IMR-90 (cell line): ENCODE measurements at places on chromosomes 16 and 17.
A peak's percentile ranks its signal among the peaks of the same experiment; 100 is the strongest.

- DNase-seq: no peak
These were observed 7.4 kb upstream of the FASN start for GRCh38 chr17:82105417-82105881.

- no peak for DNase-seq
These were observed 65.3 kb downstream of the RBFOX1 start for GRCh38 chr16:7397901-7398300.

- no peak for DNase-seq
These were observed 775 bp downstream of the CYTH1 start for GRCh38 chr17:78781104-78781892.

GRCh38 chr17:82384051-82384729, 12.6 kb downstream of the UTS2R start:
- DNase-seq: no peak

DNA sequence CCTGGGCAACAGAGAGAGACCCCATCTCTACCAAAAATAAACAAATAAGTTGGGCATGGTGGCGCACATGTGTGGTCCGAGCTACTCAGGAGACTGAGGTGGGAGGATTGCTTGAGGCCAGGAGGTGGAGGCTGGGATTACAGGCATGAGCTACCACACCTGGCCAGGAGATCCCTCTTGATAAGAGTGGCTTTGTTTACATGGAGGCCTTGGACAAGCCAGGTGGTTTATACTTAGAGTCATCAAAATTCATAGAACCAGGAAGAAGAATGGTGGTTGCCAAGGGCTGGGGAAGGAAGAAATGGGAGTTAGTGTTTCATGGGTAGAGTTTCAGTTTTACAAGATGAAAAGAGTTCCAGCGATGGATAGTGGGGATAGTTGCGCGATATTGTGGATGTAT, 8.8 kb upstream of the ZFP1 start:
- no peak for DNase-seq

DNA sequence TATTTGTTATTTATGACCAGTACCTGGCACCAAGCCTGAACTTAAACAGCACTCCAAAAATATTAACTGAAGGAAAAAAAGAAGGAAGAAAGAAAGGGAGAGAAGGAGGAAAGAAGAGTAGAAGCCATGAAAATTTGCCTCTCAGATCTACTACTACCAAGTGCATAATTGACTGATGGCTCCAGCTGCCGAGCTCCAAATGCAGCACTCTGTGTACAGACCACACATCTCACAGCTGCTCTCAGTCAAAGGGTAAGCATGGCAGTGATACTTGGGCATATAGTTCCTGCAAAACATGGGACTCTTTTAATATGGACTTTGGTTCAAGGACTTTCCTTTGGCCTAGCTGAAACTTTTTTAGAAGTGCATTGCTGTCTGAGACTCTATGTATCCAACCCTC, 44.0 kb upstream of the NOG start:
- DNase-seq: no peak

DNA sequence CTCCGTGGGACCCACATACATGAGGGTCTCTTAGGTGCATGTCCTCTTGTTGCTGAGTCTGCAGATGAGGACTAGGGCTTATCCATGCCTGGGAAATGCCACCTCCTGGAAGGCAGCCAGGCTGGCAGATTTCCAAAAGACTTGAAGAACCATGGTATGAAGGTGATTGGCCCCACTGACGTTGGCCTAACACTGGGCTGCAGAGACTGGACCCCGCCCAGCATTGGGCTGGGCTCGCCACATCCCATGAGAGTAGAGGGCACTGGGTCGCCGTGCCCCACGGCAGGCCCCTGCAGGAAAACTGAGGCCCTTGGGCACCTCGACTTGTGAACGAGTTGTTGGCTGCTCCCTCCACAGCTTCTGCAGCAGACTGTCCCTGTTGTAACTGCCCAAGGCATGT, 38.2 kb upstream of the IL21R start:
- DNase-seq: no peak

GRCh38 chr17:34255381-34255732, 272 bp downstream of the CCL2 start:
- DNase-seq: no peak

- no peak for DNase-seq
These were observed 270.1 kb upstream of the TNRC6C start for GRCh38 chr17:77688369-77688768.

DNA sequence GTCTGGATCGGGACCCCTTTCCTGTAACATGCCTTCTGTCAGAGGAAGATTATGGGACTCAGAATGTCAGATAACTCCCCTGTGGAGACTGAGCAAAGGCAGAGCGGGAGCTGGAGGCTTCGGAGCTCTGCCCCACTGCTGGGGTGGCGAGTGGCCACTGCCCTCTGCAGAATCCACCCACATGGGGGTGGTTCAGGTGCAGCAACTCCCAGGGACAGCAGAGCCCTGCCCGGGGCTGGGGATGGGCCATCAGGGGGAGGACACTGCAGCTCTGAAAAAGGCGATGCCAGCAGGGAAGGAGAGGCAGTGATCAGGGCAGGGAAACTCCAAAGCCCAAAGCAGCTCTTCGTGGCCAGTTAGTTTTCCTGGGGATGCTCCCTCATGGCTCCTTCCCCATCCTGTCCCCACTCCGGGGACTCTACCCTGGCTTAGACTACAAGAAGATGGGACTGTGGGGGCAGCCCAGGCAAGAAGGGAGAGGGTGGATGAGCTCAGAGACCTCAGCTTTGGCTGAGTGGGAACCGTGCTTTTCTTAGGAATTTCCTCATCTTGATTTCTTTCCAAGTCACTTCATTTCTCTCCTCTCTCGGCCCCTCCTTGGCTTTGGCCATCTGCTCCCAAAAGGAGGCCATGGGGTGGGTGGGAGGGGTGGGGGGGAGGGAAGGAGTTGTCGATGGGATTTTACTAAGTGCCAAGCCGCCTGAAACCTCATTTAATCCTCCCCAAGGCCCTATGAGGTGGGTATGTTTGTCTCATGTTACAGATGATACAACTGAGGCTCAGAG, 4.0 kb downstream of the CA4 start:
- DNase-seq: no peak

- no peak for DNase-seq
These were observed 96.3 kb downstream of the TMEM114 start for GRCh38 chr16:8493972-8494371.

- DNase-seq: peak; percentile 65
These were observed 144.9 kb downstream of the PARN start for GRCh38 chr16:14485121-14485551.

DNA sequence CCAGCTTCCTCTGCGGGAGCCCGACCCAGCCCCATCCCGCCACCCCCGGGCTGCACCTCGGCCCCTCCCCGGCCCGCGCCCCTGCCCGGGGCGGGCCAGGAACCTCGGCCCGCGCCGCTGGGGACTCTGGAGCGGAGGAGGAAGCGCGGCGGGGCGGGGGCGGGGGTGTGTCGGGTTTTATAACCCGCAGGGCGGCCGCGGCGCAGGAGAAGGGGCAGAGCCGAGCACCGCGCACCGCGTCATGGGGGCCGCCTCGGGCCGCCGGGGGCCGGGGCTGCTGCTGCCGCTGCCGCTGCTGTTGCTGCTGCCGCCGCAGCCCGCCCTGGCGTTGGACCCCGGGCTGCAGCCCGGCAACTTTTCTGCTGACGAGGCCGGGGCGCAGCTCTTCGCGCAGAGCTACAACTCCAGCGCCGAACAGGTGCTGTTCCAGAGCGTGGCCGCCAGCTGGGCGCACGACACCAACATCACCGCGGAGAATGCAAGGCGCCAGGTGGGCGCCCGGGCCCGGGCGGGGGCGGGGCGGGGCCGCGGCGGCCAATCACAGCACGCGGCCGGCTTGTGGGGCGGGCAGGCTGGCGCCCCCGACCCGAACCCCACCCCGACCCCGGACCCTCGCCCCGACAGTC, at the start of gene ACE:
Gene ACE, plus strand, starts transcription at position 208 of the 626 bp plus-strand sequence. Its CDS starts 34 bp downstream, at position 242.
- DNase-seq: peak; percentile 15

- DNase-seq: no peak
These were observed 122.3 kb downstream of the MRTFB start for GRCh38 chr16:14193316-14193871.

DNA sequence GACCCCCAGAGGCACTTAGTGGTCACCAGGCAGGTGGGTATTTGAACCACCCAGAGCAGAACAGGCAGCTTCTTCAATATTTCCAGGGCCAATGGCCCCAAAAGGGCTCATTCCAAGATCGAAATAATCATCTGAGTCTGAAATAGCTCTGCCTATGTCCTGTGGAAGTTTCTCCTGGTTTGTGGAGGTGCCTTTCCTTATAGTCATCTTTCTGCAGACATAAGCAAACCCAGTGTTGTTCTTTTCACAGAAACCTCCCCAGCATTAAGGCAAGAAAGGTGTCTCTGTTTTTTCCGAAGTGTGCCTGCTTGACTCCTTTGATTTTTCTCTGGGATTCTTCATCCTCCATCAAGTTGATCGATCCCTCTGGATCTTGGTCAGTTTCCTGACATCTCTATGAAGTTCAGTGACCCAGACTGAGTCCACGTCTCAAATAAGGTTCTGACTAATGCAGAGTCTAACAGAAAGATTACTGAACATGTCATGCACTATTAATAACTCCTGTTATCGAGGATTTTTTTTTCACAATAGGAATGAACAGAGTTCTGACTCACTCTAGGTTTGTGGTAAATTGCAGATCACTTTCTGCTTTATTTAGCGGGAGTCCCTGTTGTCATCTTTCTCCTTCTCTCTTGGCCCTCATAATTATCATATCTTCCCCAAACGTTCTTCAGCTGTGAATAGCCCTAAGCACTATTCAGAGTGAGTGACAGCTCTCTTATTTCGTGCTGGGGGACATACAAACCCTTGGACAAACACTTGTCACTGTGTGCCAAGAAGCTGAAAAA, 1.5 kb downstream of the LRRC3C start:
- DNase-seq: peak; percentile 96

DNA sequence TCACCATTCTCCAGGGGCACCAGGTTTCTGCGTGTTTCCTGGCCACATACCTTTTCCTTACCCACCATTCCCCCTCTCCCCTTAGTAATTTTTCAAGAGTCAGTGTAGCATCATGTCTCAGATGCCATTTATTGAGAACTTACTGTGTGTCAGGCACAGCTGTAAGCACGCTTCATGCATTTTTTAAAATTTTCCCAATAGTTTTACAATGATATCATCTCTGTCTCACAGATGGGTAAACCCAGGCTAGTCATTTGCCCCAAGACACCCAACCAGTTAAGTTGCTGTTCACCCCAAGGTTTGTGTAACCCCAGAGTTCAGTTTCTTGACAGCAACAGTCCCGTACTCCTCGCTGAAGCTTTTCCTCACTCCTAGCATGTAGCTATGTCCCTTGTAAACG, 56.4 kb upstream of the IRX3 start:
- no peak for DNase-seq

DNA sequence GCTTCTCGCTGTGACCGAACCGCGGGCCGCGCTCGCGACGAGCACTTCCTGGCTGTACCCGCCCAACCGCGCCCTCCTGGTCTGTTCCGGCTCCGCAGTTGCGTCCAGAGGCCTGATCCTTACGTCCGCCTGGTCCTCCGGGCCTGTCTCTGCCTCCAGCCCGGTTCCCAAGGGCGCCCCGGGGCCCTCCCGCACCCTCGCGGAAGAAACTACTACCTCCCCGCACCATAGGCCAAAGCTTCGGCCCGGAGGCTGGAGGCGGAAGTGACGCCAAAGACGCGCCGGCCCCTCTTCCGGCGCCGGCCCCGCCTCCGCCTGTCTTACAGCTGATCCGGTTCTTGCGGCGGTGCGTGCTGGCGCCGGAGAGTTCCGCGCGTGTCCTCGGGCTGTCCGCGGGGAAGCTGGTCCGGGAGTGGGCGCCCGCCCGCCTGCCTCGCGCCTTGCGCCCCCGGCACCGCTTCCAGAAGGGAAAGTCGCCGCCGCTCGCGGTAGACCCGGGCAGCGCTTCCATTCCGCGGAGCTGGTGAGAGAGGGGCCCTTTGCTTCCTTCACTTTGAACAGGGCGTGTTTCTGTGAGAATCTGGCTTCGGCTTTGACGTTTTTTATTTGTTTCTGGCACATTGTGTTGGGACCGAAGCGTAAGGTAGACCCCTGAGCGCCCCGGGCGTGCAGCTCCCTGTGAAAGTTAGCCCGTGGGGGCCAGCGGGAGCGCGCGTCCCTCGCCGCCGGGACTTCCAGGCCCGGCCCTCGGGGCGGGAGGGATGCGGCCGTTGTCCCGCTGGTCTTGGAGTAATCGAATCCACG, at the start of gene ZNF778:
Gene ZNF778, plus strand, starts transcription at position 316 of the 804 bp plus-strand sequence. CDS start 3,425 bp downstream, outside the sequence.
- DNase-seq: peak; percentile 77

DNA sequence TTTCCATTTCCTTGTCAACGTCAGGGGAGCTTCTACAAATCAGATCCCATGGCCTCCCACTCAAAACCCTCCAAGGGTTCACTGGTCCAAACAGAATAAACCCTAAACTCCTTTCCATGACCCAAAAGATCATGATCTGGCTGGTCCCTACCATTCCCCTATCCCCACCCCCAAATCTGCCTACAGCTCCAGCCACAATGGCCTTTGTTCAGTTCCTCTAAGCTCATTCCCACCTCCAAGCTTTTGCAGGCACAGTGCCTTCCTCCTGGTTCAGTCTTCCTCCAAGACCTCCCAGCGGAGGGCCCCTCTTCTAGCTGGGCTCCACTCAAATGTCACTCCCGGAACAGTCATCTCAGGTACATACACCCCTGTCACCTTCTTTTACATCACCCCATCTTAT, 2.0 kb downstream of the GPRC5B start:
- DNase-seq: no peak

- DNase-seq: no peak
These were observed 9.5 kb downstream of the MYO18A start for GRCh38 chr17:29170682-29171081.

DNA sequence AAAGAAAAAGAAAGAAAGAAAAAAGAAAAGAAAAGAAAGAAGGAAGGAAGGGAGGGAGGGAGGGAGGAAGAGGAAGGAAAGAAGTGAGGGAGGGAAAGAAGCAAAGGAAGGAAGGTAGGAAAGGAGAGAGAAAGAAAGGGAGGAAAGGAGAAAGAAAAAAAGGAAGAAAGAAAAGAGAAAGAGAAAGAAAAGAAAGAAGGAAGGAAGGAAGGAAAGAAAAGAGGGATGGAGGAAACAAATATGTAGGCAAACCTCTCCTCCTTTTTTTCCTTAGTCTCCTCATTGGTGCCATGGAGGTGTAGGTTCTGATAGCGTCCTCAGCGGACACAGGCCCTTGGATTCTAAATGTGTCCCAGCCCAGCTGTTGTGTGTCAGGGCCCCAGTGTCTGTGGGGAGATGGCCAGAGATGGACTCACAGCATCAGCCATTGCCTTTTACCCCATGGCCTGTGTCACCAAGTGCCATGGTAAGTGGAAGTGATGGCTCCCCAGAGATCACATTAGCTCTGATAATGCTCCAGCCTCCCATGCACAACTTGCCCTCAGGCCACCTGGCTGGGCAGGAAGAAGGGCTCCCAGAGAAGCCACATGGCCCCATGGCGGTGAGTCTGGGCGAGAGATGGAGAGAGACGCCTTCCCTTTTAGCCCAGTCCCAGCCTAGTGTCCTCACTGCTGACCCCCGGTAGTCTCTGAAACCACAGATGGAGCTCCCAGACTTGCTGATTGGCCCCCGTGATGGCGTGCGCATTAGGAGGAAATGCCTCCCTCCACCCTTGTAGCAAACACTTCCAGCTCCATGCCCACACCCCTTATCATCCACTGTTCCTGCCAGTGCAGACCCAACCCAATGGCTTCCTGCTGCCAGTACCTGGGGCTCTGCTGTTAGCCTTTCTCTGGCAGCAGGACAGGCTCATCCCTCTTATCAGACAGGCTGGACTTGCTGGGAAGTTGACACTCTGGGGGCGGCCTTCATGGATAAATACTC, 3.7 kb upstream of the SLC6A2 start:
- no peak for DNase-seq
